ENCODE measurements at places on chromosomes 1 and 21. TPM values are rescaled to one million over a fixed set of nuclear protein-coding genes. Genes with fewer than 3 reads are reported as not detected.

DNA sequence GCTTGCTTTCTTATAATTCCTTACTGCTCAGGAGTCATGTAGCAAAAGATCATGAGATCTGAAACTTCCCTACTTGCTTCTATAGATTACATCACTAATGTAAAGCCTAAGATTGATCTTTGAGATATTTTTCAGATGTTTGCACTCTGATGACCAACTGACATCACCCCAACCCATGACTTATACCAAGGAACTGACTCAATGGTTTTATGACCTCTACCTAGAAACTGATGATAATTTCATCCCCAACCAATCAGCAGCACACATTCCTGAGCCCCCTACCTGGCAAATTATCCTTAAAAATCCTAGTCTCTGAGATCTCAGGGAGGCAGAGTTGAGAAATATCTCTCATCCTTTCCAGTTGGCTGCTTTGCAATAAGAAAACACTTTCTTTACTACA lies 122.3 kb upstream of the CAMK1G start:
- ATAC-seq: no peak

GRCh38 chr1:208848854-208849253 lies 604.7 kb upstream of the PLXNA2 start:
- ATAC-seq: no peak

The CPTP gene
- 15.7 TPM for total RNA-seq

- ATAC-seq: no peak
Observed at GRCh38 chr1:53895421-53895820, 1.4 kb downstream of the DIO1 start.
